ENCODE measurements at places on chromosomes 12 and 14. TPM values are rescaled to one million over a fixed set of nuclear protein-coding genes. Genes with fewer than 3 reads are reported as not detected.

The DCTN2 gene
- polyA plus RNA-seq: 79.0 TPM

The HOXC4 gene
- 2.3 TPM for polyA plus RNA-seq

The MEG3 gene
- not detected for polyA plus RNA-seq

The HNF1A gene
- not detected for polyA plus RNA-seq

All from IgD-negative memory B cell (primary cell).